ENCODE measurements at places on chromosomes 12 and 14. TPM values are rescaled to one million over a fixed set of nuclear protein-coding genes. Genes with fewer than 3 reads are reported as not detected.

Gene HELB
- total RNA-seq = 2.7 TPM

Gene TDP1
- total RNA-seq = 27.8 TPM

Gene RTRAF
- 79.4 TPM for total RNA-seq

Gene AQP6
- not detected for total RNA-seq

GRCh38 chr12:87827638-87828264 lies 201.4 kb downstream of the C12orf50 start:
- DNase-seq = peak; percentile 52

GRCh38 chr12:114895827-114896226 lies 211.9 kb upstream of the TBX3 start:
- DNase-seq = no peak

- no peak for DNase-seq
Measured at GRCh38 chr14:65686761-65687160, 274.2 kb downstream of the FUT8 start.

- DNase-seq = no peak
Measured at GRCh38 chr12:67425394-67425793, 156.2 kb downstream of the CAND1 start.

DNA sequence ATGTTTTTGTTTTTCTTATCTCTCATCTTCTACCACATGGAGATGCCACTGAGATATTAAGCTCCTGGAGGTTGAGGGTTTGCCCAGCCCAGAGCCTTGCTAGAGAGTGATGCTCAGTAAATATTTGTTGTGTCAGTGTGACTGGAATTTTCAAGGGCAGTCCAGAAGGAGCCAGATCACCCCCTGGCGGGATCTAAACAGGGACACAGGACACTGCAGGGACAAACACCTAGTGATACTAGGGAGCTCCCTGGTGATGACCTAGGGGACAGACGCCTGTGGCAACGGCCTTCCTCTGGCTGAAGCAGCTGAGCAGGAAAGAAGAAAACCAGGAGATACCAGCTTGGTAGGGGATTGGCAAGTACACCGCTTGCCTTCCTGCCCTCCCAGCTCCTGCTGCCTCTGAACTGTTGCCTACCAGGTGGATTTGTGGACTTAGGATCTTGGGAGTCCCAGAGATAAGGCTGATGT lies 714.4 kb upstream of the TBX3 start:
- no peak for DNase-seq

All from glomerular endothelial cell (primary cell).